ENCODE measurements at places on chromosomes 1 and 21.
A peak's percentile ranks its signal among the peaks of the same experiment; 100 is the strongest.

GRCh38 chr1:167756730-167757405 lies 35.1 kb downstream of the MPZL1 start:
- DNase-seq, result no peak

DNA sequence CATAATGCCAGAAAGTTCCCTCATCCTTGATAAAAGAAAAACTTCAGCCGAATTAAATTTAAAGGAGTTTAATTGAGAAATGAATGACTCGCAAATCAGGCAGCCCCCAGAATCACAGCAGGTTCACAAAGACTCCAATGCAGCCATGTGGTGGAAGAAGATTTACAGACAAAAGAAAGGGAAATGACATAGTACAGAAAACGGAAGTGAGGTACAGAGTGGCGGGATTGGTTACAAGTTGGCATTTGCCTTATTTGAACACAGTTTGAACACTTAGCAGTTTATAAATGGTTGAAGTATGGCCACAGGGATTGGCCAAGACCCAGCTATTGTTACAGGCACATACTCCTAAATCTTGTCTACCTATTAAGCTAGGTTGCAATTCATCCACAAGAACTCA lies 46.6 kb downstream of the HIVEP3 start:
- no peak for DNase-seq

DNA sequence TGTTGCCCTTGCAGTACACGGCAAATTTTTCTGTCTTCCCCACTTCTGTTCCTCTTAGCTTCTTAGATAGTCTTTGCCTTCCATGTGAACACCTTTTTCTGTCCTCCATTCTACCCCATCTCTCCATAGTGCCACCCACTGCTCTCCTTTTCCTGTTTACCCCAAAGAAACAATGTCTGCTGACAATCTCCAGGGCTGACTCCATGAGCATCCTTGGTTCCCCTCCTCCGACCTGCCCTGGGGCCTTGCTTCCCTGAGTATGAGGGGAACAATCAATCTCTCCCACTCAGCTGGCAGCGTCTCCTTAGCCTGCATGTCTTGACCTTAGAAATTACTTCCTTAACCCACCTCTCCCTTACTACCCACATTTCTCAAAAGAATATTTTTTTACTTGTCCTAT lies 12.3 kb upstream of the MYBPHL start:
- no peak for DNase-seq

- no peak for DNase-seq
Observed at GRCh38 chr1:201424146-201424545, 2.6 kb upstream of the TNNI1 start.

GRCh38 chr1:225580238-225581099 lies 72.5 kb downstream of the ENAH start:
- peak; percentile 81 for DNase-seq

- DNase-seq, result peak; percentile 9
Observed at GRCh38 chr21:23853796-23854379, 1753.4 kb downstream of the MRPL39 start.

- no peak for DNase-seq
Observed at GRCh38 chr1:154758346-154758745, 111.7 kb downstream of the KCNN3 start.

- no peak for DNase-seq
Observed at GRCh38 chr1:78279051-78279450, 211.7 kb upstream of the PTGFR start.

DNA sequence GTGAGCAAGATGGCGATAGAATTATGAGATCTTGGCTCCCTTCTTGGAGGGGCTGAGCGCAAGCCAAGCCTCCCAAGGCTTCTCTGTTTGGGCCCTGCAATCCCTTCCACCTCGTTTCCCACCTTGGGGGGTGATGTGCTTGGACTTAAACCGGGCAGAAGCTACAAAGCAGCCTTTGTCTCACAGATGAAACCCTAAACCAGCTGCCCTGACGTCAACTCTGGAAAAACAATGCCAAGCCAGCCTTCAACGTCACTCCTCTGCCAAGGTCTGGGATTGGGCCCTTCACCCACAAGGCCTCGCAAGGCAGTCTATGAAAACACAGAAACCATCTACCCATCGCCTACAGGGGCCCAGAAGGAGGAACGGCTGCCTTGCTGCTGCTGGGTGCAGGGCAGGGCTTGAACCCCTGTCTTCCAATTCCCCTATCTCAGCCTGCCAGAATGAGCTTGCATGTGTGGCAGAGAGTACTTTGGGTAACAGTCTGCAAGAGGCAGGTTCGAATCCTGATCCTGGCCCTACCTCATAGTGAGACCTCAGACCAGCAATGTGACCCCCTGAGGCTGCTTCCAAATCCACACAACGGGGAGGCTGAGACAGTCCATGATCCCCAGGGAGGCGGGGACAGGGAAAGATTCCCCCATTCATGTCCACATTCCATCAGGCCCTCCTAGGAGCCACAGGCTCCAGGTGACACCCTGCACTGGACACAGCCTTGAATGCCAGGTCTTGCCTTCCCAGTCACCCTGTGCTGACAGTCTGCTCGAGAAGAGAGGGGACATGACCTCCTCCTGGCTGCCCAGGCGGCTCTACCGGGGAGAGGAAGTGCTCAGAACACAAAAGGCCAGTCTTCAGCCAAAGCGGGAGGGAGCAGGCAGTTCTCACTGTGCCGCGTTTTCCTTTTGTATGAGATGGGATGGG lies 15.0 kb downstream of the IFFO2 start:
- peak; percentile 83 for DNase-seq

GRCh38 chr1:59695252-59695651 lies 119.5 kb upstream of the HOOK1 start:
- no peak for DNase-seq

GRCh38 chr1:165248969-165249571 lies 107.4 kb downstream of the LMX1A start:
- no peak for DNase-seq

DNA sequence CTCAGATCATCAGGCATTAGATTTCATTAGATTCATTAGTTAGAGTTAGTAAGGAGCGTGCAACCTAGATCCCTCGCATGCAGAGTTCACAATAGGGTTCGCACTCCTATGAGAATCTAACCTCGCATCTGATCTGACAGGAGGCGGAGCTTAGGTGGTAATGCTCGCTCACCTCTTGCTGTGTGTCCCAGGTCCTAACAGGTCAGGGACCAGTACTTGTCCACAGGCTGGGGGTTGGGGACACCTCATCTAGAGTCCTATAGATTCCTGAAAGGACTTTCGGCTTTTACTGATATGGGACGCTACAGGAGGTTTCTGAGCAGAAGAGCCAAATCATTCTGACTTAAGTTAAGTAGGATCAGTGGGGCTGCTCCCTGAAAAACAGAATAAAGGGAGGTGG lies 91.4 kb downstream of the AKT3 start:
- DNase-seq, result no peak

GRCh38 chr21:34668803-34669148 lies at the start of gene CLIC6:
Gene CLIC6 (plus strand): TSS chr21:34668994. CDS start chr21:34669389, 395 bp downstream.
- DNase-seq, result no peak

- DNase-seq, result peak; percentile 60
Observed at GRCh38 chr21:26842974-26843932, 2.0 kb downstream of the ADAMTS1 start.

GRCh38 chr1:215473943-215474342 lies 93.2 kb upstream of the KCTD3 start:
- no peak for DNase-seq

DNA sequence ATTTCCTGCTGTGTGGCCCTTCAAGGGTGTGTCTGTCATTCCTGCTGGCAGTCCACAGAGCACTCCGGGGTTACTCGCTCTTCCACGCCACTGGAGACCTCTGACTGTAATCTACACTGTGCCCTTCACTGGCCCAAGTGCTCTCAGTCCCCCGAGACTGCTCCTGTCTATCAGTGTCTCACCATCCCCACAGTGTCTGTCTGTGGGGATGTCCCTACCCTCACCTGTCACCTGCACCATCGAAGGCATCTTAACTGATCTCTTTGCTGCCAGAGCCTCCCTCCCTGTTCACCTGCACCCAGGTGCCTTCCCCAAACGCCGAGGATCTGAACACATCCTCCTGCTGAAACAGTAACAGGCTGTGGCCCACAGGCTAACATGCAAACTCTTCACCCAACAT lies 136.7 kb downstream of the MATN1 start:
- DNase-seq, result no peak

GRCh38 chr1:185775501-185775900 lies 41.3 kb downstream of the HMCN1 start:
- DNase-seq, result peak; percentile 95

GRCh38 chr1:110554871-110555801 lies 36.2 kb upstream of the KCNA10 start:
- DNase-seq, result peak; percentile 12

All from NCI-H2171 treated with DMSO at 0.1 percent for 48 hours (cell line).